ENCODE measurements at places on chromosomes 3 and 15.

DNA sequence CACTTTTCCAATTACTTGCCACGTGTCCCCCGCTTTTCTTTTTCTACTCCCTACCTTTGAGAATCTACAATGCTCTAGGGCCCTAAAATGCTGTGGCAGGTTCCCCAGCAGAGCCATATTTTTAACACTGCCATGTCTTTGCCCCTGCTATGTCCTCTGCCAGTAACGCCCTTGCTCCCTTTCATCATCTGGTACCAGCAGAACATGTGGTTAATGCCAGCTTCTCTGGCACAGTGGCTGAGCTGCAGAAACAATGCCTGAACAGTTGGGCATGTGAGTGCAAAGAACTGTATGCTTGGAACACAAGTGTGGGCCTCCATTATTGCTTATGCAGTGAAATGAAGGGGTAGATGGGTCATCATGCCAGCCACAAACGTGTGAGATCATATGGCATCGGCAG lies 287.6 kb downstream of the NEK10 start:
- DNase-seq: no peak

DNA sequence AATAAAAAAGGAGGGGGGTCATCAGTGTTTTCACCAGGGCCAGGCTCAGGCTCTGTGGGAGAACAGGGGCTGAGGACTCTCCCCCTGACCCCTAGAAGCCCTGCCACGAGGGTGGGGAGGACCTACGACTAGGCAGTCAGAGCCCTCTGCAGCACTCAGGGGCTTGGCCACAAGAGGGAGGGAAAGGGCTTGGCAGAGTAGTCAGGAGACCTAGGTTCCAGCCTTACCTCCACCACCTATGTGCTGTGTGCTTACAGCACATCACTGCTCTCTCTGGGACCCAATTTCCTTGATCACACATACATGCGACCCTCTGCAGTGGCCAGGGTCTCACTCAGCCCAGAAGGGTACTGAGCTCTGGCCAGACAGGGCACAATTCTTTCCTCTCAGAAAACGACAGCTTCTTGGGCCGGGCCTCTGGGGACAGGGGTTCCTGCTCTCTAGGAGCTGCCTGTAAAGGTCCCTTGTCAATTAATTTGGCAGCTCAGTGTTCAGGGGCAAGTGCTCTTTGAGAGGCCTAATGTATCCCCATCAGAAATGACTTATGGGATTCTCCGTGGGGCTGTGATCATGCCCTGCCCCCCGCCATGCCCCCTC lies 16.4 kb upstream of the SKIC8 start:
- DNase-seq: no peak

- no peak for DNase-seq
Observed at GRCh38 chr15:61146931-61147230, 82.2 kb downstream of the RORA start.

DNA sequence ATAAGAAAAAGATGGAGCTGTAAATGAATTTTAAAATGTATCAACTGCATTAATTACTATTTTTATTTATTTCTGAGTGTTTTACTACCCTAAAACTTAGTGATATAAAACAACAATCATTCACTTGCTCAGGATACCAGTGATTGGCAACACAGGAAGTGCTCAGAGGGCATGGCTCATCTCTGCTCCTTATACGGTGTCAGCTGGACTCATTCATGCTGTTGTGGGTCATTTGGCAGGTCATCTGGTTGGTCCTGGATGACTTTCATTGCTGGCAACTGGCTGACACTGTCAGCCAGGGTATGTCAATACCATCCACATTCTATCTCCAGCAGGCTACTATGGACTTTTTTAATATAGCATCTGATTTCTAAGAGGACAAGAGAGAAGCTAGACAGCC lies 689.6 kb upstream of the NECTIN3 start:
- no peak for DNase-seq

DNA sequence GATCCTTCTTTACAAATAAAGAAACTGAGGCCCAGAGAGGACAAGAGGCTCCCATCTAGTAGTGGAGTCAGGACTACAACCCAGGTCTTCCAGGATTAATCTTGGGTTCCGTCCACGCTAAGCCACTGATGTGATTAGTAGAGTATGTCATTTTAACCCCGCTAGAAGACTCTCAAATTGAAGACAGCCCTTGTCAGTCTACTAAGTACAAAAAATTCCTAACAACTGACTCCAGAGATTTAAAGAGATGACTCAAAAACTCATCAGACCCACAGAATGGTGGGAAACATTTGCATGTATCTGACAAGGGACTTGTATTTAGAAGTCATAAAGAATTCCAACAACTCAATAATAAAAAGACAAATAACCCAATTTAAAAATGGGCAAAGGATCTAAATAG lies 145.3 kb downstream of the CNTN3 start:
- DNase-seq: no peak

GRCh38 chr15:36362509-36362915 lies 216.9 kb upstream of the CDIN1 start:
- DNase-seq: peak; percentile 51

GRCh38 chr15:51447855-51448621 lies 106.6 kb downstream of the GLDN start:
- DNase-seq: no peak

DNA sequence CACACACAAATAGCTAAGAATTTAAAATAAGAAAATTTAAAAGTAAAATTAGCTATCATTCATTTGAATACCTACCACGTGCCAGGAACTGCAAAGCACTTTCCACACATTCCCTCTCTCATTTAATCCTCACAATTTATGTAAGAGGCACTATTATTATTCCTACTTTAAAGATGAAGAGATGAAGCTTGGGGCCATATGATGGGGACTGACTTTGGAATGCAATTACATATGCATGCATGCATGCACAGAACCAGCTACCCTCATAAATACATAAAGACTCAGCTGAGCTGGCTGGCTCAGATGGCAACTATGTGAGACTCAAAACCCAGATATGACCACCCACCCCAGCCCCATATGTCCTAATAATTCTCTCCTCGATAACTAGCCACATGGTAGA lies 31.7 kb upstream of the THUMPD3 start:
- no peak for DNase-seq

DNA sequence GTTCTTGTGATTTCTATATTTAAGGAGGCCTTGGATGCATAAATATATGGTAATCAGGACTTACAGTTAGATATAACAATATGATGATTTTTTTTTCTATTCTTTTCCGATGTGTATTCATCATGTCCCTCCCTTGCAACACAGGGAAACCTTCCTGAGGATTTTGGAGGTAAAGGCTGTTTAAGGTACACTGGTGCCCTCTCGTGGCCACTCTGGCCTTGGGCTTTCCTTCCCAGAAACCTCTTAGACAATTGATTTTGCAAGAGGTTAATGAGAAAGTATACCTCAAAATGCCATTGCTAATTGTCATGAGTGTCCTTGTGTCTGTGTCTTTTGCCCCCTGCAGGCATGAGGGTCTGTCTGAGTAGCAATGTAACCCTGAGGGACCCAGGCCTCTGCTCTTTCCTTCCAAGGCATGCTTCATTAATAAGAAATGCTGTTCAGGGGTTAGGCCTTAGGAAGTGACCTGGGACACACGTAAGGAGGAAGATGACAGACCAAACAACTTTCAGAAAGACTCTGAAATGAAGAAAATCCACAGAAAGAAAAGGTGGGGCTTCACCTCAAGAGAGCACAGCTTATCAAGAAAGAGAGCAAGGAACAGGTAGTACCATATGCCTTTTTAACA lies 70.3 kb upstream of the PPP2R3A start:
- DNase-seq: peak; percentile 78

- DNase-seq: no peak
Observed at GRCh38 chr3:129077222-129077621, 16.6 kb downstream of the GP9 start.

Measured in fibroblast of villous mesenchyme (primary cell).